ENCODE measurements at places on chromosomes 2 and 18. TPM values are rescaled to one million over a fixed set of nuclear protein-coding genes. Genes with fewer than 3 reads are reported as not detected.

The KCNG3 gene
- total RNA-seq: 0.09 TPM

The ZNF396 gene
- total RNA-seq: 1.7 TPM

The COL3A1 gene
- total RNA-seq: 0.07 TPM

The CD207 gene
- total RNA-seq: not detected

The MTHFD2 gene
- 397 TPM for total RNA-seq

The HES6 gene
- total RNA-seq: 5.1 TPM

The PAX8 gene
- total RNA-seq: 2.3 TPM

The FZD7 gene
- total RNA-seq: 0.75 TPM

The PROM2 gene
- total RNA-seq: 0.18 TPM

The TFCP2L1 gene
- total RNA-seq: 0.16 TPM

The NXPH2 gene
- not detected for total RNA-seq

The AGXT gene
- not detected for total RNA-seq

The IL1A gene
- total RNA-seq: 2.2 TPM

The SULT1C4 gene
- not detected for total RNA-seq

The TM4SF20 gene
- total RNA-seq: not detected

The EFR3B gene
- total RNA-seq: 0.27 TPM

The ITPRIPL1 gene
- 58.3 TPM for total RNA-seq

The PTPRM gene
- 7.4 TPM for total RNA-seq

The WDR33 gene
- 88.1 TPM for total RNA-seq

The EMILIN2 gene
- 22.7 TPM for total RNA-seq

The SEMA4F gene
- total RNA-seq: 7.8 TPM

The CD8B2 gene
- 3.6 TPM for total RNA-seq

The COLEC12 gene
- total RNA-seq: 0.04 TPM

All from CD8-positive, alpha-beta memory T cell (primary cell).